ENCODE measurements at places on chromosomes 7 and 10.

DNA sequence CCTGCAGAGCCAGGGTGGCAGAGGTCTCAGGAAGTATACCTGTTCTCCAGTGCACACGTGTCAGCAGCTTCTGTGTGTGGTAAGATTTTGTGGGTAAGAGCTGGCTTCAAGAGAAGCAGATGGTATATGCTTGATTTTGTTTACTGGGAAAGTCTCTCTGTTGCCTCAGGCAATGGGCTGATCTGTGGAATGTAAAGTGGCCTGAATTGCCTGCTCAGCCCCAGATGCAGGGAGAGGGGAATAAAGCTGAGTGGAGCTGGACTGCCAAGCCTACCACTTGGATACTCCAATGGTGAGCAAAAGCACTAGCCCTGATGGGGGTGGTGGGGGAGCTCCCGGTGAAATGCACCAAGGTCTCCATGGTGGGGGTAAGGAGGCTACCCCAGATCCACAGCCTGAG is 156.1 kb downstream of the WDR11 start:
- no peak for DNase-seq

DNA sequence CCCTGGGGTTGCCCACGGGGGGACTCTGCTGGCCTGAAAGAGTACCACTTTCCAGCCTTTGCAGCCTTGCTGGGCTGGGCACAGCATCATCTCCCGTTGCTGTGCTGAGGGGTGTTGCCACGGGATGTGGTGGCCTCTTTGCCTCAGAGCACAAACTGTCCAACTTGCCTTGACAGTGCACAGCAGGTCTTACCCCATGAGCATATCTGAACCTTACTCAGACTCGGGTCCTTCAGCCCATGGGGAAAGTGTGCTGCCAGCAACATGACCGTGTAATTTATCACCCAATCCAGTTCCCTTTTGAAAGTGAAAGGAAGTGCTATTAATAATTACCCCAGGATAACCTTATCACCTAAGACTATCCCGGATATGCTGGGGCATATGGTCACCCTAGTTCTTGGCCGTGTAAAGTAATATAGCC is 46.8 kb downstream of the TBXAS1 start:
- peak; percentile 18 for DNase-seq

DNA sequence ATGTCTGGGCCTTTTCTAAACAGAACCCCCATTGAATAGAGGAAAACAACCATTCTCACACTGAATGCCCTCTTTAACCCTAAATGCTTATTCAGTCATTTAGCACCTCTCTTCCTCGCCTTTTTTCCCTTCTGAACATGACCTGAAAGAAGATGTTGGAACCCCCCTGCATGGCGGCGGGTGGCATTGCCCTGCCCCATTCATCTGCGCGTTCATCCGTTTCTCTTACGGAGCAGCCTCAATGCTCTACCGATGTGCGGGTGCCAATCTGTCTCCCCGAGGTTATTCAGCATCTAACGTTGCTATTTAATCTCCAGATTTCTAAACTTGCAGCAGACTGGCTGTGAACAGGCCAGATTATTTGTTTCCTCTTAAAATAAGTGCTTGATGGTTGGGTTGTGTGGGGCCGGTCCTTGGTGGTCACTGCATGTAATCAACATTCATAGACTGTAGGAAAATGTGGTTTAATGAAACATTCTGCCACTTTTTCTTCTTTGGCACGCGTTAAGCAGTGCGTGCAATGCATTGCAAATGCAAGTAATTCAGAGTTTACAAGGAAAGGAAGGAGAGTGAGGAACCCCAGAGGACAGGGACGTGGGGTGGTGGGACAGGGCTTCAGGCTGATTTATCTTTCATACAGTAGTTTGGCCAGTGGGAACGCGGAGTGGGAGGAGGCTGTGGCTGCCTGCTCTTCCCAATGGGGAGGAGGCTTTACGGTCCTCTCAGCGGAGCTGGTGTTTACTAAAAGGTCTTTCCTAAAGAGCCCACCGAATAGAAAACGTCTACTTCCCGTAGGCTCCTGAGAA is 286.7 kb downstream of the DPP6 start:
- DNase-seq = no peak

DNA sequence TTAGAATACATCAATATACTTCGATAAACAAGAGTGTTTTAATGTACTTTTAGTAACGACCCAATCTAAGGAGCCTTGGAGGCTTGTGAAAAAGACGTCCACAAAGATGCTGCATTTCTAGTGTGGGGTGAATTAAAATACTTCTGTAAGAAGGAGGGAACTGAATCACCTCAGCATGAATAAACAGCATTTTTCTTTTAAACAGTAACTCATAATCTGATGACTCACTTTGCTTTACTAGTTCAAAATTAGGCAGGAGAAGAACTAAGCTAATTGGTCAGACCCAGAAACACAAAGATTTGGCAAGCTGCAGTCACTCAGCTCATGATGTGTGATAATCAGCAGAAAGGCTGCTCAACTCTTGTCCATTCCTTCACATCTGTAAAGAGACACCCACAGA is 24.2 kb downstream of the NCOA4 start:
- DNase-seq = peak; percentile 18

GRCh38 chr10:79463578-79464496 is 18.4 kb upstream of the ZCCHC24 start:
- no peak for DNase-seq
